ENCODE measurements at places on chromosomes 12 and 14.

DNA sequence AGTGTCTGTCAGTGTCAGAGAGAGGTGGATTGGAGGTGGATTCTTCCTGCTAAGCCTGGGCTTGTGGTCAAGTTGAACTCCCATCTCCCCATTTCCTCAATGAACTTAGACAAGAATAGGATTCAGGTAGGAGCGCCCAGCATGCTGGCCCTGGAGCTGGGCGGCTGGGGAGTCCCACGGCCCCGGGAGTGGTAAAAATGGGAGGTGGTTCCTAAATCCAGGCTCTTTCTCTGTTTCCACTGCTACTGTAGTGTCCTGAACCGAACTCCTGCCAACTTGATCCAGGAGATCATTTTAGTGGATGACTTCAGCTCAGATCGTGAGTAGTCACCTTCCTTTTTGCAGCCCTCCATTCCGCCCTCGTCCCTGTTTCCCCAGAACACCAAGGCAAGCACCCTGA lies 65.1 kb downstream of the GALNT16 start:
- no peak for DNase-seq

- no peak for DNase-seq
Measured at GRCh38 chr12:119446459-119446858, 111.9 kb downstream of the CCDC60 start.

- DNase-seq, result no peak
Measured at GRCh38 chr14:54645639-54646038, 78.7 kb downstream of the SAMD4A start.

DNA sequence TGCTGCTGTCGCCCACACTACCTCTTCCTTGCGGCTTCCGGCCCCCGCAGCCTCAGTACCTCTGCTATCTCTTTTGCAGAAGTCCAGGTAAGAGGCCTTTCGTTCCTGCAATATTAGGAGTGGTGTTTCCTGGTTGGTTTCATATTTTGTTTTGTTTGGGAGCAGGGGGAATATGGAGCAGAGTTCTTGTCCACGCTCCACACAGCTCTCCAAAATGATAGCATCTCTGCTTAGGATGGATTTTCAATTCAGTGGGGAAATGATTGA lies 768 bp downstream of the OXA1L start:
- DNase-seq, result no peak

DNA sequence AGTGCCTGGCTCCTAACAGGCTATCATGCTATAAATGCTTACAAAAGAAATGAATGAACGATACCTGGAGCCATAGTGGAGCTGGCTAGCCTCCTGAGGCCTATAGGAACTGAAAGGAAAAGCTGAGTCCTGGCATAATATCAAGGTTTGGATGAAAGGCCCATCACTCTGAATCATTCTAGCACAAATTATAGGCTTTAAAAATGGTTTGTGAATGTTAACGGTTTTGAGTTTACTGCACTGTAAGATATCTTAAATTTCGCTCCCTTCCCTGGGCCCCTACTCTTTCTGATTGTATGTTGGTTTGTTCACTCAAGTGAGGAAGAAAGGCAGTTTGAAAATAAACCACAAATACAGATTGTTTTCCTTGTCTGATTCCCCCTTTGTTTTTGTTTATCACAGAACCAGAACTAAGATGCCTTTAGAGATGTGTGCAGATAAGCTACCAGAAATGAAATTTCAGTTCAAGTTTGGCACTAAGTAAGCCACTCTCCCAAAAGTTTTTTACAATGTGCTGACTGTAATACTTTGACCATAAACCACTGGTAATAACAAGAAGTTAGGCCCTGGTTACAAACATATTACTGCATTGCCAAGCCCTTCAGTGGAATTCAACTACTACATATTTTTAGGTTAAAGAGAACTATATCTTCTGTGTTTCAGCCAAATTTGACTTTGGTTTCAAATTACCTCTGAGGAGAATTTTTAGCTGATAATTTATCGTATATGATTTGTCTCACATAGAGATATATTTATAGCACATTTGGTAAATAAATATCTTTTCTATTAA lies 89.5 kb downstream of the ALX1 start:
- DNase-seq, result no peak

DNA sequence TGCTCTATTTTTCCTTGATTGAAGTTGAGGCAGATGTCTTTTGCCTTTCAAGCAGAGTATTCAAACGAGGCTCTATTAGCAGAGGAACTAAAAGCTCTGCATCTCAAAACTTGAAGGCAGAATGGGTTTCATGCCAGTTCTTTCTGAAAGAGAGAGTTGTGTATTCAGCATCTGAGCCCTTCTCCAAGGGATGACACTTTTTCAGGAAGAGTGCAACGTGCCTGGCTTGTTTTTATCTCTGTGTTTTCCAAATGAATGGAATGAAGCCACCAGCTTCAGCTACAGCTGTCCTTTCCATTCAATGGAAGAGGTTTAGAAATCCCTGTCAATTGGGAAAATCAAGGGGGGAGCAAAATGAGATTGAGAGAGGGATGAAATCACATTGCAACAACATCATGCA lies 14.6 kb downstream of the BEST3 start:
- no peak for DNase-seq

DNA sequence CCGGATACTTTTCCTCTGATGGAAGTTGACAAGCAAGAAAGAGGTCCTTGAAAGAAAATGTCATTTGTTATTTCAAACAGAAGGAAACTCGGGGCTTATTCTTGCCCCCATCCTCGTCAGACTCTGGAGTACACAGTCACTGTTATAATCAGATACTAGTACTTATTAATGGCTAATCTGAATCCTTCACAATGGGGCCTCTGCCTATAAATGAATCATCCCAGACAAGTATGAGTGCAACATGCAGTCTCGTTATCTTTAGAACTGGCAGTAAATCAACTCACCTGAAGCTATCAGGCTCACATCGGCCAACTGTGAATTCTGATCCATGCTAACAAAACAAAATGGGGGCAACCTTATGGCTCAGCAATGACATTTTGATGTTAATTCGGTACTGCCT lies 216.7 kb downstream of the GRIN2B start:
- no peak for DNase-seq

DNA sequence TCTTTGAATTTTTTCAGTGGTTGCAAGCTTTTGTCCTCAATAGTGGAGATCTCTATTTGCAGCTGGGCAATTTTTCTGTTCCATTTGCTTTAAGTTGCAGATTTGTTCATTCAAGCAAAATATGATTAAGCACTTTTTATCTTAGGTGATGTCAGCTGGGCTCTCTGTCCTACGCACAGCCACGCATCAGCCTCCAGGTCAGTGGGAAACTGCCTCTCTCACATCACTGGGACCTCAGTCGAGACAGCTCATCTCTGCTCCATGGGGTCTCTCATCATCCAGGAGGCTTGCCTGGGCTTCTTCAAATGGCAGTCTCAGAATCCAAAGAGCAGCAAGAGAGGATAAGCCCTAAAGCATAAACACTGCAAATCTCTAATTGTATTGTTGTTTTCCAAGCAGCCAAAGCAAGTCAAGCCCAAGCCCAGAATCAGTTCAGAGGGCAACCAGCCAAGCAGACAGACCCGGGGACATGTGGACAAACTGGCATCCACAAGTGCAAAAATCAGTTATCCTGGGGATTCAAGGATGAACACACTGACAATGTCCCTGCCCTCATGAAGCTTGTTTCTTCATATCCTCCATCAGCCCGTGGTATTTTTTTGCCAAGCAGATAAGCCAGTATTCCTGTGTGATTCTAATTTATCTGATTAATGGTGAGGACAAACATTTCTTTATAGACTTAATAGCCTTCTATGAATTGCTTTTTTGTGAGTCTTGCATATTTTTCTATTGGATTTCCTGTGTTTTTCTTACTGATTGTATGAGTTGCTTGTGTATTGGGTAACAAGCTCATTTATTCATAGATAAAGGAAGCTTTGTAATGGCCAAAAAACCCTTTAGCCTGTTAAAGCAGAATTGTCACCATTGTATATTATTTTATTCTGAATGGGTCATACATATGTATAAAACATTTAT lies 262.5 kb downstream of the GXYLT1 start:
- no peak for DNase-seq

DNA sequence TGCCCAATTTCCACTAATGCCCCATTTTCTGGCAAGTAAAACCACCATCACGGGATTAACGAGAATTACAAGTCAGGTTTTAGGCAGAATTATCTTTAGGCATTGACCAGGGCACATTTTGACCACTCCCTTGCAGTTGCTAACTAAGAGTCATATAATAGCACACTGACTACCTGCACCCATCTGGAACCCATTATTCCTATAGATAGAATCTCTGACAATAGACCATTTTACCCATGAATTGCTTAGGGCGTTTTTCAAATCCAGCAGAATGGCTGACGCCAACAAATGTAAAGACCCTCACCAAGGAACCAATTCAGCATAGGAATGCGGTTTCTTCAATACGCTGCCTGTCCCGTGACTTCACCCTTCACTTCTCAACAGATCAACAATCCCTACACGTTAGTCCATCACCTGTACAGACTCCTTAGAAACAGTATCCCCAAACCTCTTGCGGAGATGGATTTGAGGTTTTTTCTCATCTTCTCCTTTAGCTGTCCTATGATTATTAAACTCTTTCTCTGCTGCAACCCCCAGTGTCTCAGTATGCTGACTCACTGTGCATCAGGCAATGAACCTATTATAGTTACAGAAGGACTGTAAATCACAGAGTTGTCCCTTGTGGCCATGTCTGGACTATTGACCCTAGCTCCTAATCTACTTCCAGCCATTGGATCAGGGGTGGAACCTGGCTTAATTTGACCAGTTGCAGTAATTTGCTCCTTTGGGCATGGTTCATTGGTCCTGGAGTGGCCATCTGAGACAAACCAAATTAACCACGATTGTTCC lies 177.3 kb upstream of the PLXNC1 start:
- no peak for DNase-seq

DNA sequence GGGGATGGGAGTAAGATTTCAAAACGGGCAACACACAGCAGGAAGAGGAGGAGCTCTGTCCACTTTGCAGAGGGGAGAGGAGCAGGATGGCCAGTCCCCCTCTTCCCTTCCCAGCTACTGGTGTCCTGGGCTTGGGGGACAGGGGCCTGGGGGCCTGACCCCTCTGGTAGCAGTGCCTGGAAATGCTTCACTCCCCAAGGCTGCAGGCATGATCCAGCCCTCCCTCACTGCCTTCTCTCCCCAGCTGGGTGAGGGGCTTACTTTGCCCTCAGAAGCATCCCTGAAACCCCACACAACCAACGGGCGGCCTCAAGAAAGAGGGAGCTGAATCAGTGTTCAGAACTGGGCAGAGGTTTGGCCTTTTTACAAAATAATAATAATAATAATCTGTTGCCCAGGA lies 279.5 kb downstream of the DPF3 start:
- no peak for DNase-seq

- no peak for DNase-seq
Measured at GRCh38 chr12:122161682-122162081, 12.3 kb downstream of the IL31 start.

- DNase-seq, result no peak
Measured at GRCh38 chr14:95535226-95536021, 574 bp downstream of the GLRX5 start.

- DNase-seq, result no peak
Measured at GRCh38 chr12:50566066-50566465, 61.3 kb downstream of the DIP2B start.

GRCh38 chr14:64755781-64756221 lies 51.6 kb downstream of the PLEKHG3 start:
- DNase-seq, result no peak

GRCh38 chr12:114406984-114407841 lies 1.3 kb upstream of the TBX5 start:
- DNase-seq, result no peak

DNA sequence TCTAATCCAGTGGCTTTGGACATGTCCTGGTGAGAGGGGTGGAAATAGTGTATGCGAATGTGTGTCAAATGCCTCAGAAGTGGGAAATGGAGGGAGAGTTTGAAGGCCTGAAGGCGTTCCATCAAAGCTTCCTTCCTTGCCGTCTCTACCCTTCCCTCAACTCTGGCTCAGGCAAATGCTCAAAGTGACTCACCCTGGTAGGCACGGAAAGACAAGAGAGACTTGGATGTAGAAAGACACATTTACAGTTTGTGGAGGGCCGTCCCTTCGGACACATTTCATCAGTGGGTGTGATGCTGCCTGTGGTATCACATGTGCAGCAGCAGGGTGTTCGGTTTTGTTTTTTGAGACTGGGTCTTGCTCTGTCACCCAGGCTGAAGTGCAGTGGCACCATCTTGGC lies 36.7 kb downstream of the CHST11 start:
- no peak for DNase-seq

GRCh38 chr12:97005646-97006045 lies 98.6 kb downstream of the NEDD1 start:
- DNase-seq, result no peak

- DNase-seq, result no peak
Measured at GRCh38 chr12:11862798-11863197, 207.9 kb upstream of the BCL2L14 start.

GRCh38 chr14:64026600-64026999 lies 173.8 kb downstream of the SYNE2 start:
- DNase-seq, result no peak

DNA sequence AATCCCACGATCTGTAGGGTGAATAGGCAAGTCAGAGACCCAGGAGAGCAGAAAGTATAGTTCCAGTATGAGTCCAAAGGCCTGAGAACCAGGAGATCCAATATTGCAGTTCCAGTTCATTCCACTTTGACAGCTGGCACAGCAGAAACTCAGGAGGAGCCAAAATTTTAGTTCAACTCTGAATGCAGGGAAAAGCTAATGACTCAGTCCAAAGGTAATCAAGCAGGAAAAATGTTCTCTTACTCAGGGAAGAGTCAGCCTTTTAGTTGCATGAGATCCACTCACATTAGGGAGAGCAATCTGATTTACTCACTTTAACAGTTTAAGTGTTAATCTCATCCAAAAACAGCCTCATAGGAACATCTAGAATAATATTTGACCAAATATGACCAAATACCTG lies 130.2 kb upstream of the LRFN5 start:
- no peak for DNase-seq

DNA sequence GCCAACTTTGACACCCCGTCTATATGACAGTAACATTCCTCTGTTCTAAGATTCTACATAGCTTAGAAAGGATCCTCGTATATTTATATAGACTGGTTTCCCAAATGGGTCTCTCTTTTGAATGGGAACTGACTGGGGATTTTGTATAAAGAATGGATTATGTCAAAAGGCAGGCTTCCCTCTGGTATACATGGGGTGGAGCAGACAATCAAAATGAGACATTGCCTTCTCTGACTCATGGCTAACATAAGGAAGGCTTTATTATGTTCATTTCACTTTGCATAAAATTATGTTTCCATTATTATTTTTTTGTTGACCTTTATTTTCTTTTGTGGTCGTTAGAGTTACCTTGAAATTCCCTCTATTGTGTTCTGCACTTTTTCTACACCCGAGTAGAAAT lies 211.1 kb downstream of the ALG10B start:
- DNase-seq, result no peak

GRCh38 chr12:93913845-93914244 lies 234.5 kb upstream of the PLXNC1 start:
- no peak for DNase-seq

GRCh38 chr14:103205541-103205906 lies 82.3 kb downstream of the TNFAIP2 start:
- DNase-seq, result no peak

All from Kasumi-1 (cell line).